Stimulated activated CD4-positive, alpha-beta T cell treated with anti-CD3 and anti-CD28 coated beads, TNF-alpha, amount 100 ng/mL, for 24 hours (primary cell): ENCODE measurements at places on chromosomes 16 and 17.

DNA sequence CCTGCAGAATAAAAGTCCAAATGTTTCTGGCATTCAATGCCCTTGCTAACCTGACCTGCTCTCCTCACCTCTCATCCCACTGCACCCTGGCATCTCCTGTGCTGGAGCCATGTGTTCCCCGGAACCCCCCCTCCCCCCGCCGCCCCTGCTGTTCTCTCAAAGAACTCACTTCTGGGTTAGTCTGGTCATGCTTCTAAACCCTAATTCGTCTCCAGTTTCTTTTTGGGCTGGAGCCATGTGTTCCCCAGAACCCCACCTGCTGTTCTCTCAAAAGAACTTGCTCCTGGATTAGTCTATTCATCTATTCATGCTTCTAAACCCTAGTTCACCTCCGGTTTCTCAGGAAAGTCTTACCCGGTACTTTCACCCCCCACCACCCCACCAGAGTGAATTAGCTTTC is 808 bp upstream of the ALOX15 start:
- DNase-seq = no peak

- no peak for DNase-seq
These were observed 323.1 kb downstream of the FOXL1 start for GRCh38 chr16:86901483-86901882.

GRCh38 chr16:53083119-53083518 is 28.3 kb downstream of the CHD9 start:
- no peak for DNase-seq

DNA sequence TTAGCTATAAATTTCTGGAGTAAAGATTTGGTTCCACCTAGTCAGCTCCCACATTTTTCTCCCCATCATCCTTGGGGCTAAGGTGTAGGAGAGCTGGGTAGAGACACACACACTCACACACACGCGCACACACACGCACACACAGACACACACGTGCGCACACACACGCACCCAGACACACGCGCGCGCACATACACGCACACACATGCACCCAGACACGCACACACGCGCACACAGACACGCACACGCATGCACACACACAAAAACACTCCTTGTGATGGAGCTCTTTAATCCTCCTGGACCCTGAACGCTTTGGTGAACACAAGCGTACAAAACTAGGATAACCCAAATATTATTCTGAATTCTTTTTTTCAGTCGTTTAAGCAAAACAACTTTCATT is 253.6 kb downstream of the C16orf95 start:
- DNase-seq = no peak

DNA sequence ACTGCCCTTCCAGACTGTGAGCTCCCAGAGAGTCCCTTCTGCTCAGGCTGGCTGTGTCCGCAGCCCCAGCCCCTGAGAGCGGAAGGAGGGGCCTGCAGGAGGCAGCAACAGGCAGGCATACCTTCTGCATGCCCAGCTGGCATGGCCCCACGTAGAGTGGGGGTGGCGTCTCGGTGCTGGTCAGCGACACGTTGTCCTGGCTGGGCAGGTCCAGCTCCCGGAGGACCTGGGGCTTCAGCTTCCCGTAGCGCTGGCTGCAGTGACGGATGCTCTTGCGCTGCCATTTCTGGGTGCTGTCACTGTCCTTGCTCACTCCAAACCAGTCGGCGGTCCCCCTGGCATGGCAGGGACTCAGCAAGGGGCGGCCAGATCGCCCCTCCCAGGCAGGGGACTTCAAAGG is 9.0 kb downstream of the RHBDF1 start:
- DNase-seq = no peak

GRCh38 chr16:23852794-23853562 is 17.2 kb downstream of the PRKCB start:
- DNase-seq = no peak

GRCh38 chr17:3222505-3222904 is 15.0 kb downstream of the OR1A1 start:
- DNase-seq = no peak

- DNase-seq = no peak
These were observed 12.1 kb upstream of the CBX8 start for GRCh38 chr17:79808763-79809529.

DNA sequence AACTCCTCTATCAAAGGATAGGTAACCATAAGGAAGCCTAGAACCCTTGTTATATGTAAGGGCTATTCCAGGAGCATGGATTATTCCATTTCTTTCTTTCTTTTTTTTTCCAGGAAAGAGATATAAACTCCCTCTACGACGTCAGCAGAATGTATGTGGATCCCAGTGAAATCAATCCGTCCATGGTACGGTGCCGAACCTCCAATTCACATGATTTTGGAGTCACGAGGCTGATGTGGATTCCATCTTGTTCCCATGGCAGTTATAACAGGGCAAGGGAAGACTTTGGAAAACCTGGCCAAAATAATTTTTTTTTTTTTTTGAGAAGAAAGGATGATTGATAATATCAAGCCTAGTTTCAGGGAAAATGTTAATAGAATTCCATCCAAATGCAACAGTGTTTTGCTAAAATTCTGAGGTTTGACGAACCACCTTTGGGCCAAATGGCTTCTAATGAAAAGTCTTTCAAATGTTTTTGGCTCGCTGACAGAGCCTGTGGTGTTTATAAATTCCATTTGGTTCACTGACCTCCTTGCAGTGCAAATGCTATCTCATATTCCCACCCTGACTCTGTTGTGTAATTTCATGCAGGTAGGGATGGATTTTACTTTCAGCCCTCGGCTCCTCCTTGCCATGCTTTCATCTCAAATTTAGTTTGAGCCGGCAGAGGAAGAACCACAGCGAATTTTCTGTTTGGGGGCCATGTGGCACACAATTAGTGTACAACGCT is 90.0 kb downstream of the SDR42E1 start:
- no peak for DNase-seq

DNA sequence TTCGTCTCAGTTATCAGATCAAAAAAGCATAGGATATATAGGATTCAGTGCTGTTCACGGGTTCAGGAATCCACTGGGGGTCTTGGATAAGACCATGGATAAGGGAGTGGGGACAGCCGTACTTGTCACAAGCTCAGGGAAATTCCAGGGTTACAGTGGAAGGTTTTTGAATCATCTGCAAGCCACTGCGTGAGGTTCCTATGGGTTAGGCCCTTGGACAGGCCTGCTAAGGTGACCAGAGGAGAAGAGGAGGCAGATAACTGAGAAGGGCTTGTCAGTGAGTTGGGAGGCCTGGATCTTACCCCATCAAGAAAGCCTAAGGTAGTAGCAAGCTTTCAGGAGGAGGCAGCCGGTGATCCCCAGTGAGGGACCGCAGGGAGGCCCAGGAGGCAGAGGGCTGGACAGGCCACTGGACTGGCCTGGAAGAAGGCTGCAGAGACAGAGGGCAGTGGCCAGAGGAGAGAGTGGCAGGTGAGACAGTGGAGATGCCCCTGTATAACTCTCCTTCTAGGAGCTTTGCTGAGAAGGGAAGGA is 27.3 kb downstream of the NGFR start:
- no peak for DNase-seq

DNA sequence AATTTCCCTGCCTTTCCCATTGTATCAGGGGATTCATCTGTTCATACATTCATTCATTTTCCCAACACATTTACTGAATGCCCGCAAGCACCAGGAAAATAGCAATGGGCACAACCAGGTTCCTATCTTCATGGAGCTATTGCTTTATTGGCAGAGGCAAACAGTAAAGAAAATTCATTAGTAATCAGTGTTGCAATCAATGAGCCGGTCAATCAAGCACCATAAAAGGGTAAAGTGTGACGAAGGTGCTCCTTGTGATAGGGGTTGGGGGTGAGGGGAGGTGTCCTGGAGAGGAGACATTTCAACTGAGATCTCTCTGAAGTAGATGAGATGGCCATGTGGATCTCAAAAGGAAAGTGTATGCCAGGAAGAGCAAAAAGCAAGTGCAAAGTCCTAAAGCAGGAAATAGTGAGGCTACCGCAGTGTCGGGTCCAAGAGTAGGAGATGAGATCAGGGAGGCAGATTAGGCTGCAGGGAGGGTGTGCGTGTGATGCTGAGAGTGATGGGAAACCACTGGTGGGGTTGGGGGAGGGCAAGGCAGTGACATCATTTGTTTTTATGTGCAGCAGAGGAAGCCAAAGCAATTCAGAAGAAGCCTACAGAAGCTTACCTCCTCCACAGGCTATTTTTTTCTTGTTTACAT is 28.4 kb downstream of the CDH13 start:
- DNase-seq = peak; percentile 64

DNA sequence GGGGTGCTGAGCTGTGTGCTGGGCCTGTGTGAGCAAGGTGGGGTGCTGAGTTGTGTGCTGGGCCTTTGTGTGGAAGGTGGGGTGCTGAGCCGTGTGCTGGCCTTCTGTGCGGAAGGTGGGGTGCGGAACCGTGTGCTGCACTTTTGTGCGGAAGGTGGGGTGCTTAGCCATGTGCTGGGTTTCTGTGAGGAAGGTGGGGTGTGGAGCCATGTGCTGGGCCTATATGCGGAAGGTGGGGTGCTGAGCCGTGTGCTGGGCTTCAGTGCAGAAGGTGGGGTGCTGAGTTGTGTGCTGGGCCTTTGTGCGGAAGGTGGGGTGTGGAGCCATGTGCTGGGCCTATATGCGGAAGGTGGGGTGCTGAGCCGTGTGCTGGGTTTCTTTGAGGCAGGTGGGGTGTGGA is 555.4 kb upstream of the EEF2KMT start:
- DNase-seq = no peak

- peak; percentile 2 for DNase-seq
These were observed 870 bp upstream of the ITGA3 start for GRCh38 chr17:50055055-50055425.

DNA sequence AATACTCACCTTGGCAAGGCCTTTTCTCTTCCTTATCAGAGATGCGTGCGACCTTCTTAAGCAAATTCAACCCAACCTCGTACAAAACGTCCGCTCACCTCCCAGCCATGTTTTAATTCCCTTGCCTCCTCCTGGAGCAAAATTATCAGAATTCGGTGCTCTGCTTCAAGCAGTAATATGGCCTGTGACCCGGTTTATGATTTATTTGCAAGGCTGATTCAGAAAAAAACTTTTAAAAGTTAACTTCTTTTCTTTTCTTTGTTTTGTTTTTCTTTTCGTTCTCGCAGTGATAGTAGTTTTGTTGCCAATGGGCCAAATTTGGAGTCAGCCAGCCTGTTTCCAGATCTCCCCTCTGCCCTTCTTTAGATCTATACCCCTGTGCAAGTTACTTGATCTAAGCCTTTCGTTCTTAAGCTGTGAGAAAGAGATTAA is at the start of gene PHLPP2:
TSS of gene PHLPP2 (minus strand) at position 382 of the 432 bp plus-strand sequence. CDS start 9,906 bp downstream, outside the sequence.
- no peak for DNase-seq

DNA sequence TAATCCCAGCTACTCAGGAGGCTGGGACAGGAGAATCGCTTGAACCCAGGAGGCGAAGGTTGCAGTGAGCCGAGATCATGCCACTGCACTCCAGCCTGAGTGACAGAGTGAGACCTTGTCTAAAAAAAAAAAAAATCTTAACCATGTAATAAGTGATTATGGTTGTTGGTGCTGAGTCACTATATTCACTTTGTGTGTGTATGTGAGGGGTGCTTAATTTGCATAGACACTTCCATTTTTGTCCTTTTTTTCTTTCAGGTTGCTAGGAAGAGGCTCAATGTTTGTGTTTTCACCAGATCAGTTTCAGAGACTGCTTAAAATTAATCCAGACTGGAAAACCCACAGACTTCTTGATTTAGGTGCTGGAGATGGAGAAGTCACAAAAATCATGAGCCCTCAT is 18.2 kb downstream of the METTL9 start:
- no peak for DNase-seq

GRCh38 chr16:73546341-73546845 is 498.5 kb upstream of the ZFHX3 start:
- DNase-seq = no peak

- no peak for DNase-seq
These were observed 1.4 kb upstream of the CYB561 start for GRCh38 chr17:63447471-63448009.

- peak; percentile 67 for DNase-seq
These were observed 596 bp upstream of the PFN1 start for GRCh38 chr17:4948931-4949320.

- DNase-seq = no peak
These were observed 1.0 kb downstream of the NHERF1 start for GRCh38 chr17:74749279-74750038.

- no peak for DNase-seq
These were observed 14.1 kb downstream of the SPG7 start for GRCh38 chr16:89522287-89522686.

- no peak for DNase-seq
These were observed 38.7 kb downstream of the XYLT1 start for GRCh38 chr16:17431968-17432625.

- no peak for DNase-seq
These were observed 18.6 kb downstream of the MPO start for GRCh38 chr17:58262149-58262548.

DNA sequence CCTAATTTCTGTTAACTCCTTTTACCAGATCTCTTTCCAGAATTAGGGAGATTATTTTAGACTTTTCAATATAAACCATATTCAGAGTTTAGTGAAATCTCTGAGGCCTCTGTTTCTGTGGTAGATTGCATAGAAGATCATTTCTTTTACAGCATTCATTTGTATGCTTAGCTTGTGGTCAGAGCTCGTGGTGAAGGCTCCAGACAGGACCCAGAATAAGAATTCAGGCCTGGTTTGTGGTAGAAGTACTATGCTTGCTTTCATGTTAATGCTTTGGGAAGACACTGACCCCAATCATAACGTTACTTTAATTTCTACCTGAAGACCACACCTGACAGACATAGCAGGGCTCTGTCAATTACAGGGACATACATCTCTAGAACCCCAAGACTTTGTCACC is 258.1 kb downstream of the FTO start:
- DNase-seq = no peak

DNA sequence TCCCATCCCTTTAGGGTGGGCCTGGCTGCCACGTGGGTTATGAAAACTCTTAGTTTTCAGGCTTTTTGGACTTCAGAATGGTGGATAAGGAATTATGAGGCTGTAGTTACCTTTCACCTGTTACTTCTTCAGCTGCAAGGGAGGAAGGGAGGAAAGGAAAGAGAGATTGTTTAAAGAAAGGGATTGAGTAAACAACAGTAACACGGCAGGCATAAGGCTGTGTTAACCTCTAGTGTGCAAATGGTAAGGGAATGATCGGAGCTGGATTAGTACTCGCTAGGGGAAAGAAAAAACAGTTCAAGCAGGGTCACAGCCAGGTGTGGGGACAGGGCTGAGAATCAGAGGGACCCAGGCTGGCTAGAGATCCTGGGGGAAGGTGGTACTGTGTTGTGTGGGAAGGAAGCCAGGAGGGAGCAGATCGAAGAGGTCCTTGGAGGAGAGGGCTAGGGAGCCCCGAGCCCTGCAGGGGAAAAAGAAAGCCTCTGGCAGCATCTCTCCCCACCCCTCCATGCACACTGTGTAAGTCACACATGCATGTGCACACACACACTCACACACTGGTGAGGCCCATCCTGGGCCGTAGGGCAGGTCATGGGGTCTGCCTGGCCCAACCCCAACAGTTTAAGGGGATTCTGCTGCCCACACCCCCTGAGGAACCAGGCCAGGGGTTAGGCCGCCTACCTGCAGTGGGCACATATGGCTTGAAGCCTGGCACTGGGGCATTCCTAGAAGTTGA is 49.7 kb downstream of the SNX20 start:
- no peak for DNase-seq

DNA sequence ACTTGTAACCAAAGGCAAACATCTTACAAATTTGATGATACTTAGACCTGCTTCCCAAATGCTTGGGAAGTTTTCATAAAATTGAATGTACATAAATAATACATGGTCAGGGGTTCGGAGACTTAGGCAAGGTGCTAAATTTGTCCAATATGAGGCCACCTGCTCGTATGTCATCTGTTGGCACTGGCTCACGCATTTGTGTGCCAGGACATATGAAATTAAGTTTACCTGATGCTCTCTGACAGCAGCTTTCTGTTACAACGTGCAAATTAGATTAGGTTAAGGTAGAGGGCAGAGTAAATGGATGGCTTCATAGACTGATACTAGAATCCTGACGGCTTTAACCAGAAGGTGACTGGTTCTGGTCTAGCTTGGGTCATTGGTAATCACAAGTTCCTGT is 970.3 kb upstream of the RBFOX1 start:
- DNase-seq = no peak
